ENCODE measurements at places on chromosomes 11 and 22.

DNA sequence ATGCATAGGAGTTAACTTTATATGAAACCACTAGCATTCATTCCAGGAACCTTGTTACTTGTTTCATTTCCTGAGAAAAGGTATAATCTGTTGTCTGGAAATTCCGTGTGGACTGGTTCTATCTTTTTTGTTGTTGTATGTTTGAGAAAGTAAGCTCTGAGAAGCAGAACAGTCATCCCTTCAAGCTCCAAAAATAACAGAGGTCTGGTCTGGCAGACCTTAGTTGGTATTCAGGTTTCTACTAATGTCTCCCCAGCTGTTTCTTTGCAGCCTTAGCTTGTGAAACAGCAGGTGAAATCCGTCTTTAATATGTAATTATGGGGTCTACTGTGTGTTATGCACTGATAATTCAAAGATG lies 2.4 kb downstream of the RNF121 start:
- DNase-seq, result no peak

DNA sequence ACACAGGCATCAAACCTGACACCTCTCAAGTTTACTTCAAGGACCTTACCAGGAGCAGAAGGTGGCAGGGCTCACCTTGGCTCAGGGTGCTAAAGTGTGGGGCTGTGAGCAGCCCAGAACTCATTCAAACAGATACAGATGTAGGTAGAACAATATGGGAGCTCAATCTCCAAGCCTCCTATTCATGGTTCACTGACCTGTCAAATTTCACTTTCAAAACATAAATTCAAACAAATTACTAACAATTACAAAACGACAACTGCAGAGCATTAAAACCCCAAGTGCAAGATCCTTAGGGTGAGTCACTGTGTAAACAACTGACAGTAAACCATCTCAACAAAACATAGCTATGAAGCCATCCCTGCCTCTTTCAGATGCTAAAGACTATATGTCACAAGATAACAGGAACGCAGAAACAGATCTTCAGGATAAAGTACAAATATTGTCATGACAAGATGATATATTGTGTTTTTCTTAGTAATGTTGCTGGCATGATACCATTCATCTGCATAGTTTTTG lies 303.5 kb upstream of the ANO3 start:
- no peak for DNase-seq

DNA sequence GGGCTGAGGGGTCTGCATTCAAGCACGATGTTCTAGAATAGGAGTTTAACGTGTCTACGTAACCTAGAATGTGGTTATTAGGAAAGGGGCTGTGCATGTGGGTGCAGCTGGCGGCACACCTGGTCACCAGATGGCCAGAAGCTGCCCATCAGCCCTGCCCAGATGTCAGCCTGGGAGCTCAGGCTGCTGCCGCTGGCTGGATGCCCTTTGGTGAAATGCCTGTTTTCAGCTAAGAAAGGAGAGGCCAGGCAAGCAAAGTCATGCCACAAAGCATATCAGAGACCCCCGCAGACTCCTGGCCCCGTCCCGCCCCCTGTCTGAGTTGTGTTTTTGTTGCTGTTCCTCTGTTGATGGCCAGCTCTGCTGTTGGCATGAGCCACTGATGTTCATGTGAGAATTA lies 11.3 kb upstream of the ADORA2A start:
- no peak for DNase-seq

DNA sequence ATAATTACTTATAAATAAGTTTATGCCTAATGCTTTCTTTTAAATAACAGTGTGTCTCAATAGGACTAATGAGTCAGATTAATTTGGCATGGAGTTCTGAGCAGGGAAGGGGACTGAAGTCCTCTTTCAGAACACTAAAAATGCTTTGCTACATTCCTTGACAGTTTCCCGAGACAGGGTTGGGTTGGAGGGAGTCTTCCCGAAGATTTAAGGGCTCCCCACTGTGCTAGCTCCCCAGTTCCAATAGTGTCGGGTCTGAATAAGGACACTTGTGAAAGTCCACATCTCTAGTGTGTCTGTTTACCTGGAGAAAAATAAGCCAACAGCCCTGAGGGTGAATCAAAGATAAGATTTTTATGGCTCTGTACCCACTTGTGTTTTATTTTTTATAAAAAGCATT lies 41.8 kb upstream of the HSD17B12 start:
- DNase-seq, result no peak

DNA sequence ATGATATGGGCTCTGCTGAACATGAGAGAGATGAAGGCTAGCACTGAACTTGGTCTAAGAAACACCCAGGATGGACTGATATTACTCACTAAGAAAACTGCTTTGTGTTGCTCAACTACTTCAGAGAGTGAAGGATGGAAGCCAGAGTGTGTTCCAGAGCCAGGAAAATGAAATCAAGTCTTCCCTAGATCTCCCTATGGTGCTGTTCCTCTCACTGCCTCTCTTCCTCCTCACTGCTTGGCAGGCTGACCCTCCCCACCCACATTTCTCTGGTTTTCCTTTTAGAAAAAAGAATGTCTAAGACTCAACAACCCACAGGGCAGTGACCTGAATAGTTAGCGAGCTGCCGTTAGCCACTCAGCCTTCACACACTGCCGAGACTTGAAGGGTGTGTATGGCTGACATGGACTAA lies 65.6 kb downstream of the CCDC81 start:
- no peak for DNase-seq
